Stimulated activated naive CD4-positive, alpha-beta T cell (primary cell): ENCODE measurements at places on chromosomes 4 and X.

DNA sequence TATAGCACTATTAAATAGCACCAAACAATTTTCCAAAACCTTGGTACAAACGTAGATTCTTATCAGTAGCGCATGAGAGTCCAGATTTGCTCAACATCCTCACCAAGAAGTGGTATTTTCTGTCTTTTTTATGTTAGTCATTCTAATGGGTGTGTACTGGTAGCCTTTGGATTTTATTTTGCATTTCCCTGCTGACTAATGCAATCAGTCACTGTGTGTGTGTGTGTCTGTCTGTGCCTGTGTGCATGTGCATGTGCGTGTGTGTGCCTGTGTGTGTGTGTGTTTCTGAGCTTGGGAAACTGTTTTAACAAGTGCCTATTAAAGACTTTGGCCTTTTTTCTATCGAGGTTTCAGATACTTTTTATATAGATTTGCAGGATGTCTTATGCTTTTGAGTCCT is 82.2 kb upstream of the MAGEA10 start:
- DNase-seq: no peak

DNA sequence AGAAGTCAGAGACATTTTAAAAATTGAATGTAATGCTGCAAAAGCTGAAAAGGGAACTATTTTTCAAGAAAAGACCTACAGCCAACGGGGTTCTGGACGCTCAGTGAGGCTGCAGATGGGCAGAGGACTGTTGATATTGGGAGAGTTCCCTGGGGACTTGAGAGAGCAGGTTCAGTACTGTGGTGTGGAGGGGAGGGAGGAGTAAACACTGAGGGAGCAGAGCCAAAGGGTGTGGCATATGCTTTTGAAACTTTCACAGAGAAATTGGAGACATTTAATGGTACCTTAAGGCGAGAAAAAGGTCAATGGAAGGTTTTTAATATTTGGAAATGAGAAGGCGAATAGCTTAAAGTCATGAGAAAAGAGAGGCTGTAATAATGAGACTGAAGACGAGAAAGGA is 62.2 kb upstream of the GPM6A start:
- no peak for DNase-seq

GRCh38 chr4:15231265-15232091 is 196.4 kb upstream of the C1QTNF7 start:
- peak; percentile 66 for DNase-seq

DNA sequence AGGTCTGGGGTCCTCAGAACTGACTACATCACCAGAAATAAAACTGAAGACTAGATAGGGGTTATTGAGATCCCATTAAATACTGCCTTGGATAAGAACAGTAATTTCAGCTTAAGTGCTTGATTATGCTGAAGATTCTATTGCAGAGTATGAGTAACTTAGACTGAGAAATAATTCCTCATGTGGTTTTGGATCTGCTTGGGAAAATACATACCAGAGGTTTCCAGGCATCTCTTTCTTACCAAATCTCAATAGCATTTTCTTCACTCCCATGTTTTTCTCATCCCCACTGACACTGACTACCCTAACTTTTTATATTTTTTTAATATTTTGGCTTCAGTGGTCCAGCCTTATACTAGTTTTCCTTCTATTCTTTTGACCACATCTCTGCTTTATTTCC is 92.0 kb upstream of the TEX13D start:
- no peak for DNase-seq

- DNase-seq: no peak
Observed at GRCh38 chr4:5758741-5759140, 47.7 kb downstream of the EVC start.

- DNase-seq: no peak
Observed at GRCh38 chr4:73673286-73673685, 53.0 kb upstream of the RASSF6 start.

- no peak for DNase-seq
Observed at GRCh38 chrX:154472685-154473632, 6.1 kb downstream of the LAGE3 start.

DNA sequence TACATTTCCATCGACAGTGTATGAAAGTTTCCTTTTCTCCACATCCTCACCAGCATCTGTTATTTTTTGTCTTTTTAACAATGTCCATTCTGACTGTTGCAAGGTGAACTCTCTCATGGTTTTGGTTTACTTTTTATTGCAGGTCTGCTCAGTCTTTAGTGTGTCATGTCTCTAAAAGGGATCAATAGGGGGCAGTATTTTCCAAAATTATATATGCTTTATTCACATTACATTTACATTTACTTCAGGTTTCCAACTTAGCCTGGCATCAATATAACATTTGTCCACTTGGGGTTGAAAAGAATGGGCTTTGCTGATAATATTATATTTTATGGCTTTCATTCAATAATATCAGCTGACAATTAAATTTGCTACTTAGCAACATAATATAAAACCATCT is 265.0 kb upstream of the SLITRK2 start:
- DNase-seq: no peak

DNA sequence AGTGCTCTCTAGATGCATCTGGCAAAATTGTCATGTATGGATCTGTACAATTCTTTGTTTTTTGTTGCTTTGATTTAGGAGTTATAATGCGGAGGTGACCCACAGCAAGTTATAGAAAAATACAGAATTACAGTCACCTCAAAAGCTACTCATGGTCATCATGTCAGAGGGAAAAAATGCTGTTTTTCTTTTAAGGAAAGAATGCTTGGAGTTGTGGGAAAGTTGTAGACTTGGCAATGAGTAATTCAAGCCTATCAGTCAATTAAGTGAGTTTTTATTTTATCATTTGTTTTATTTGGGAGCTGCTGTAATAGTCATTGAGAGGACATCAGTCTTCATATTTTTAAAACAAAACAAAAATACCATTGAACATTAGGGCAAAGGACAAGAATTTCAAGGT is 16.4 kb downstream of the FHL1 start:
- no peak for DNase-seq

- DNase-seq: no peak
Observed at GRCh38 chr4:187827631-187828030, 167.9 kb upstream of the ZFP42 start.

GRCh38 chrX:153411255-153411987 is at the start of gene ZFP92:
Gene ZFP92 (plus strand): TSS chrX:153411472. CDS start chrX:153418323, 6,851 bp downstream.
- DNase-seq: peak; percentile 10

GRCh38 chr4:107044170-107044569 is 8.1 kb upstream of the DKK2 start:
- no peak for DNase-seq

- no peak for DNase-seq
Observed at GRCh38 chrX:2284133-2284532, 216.6 kb downstream of the DHRSX start.

DNA sequence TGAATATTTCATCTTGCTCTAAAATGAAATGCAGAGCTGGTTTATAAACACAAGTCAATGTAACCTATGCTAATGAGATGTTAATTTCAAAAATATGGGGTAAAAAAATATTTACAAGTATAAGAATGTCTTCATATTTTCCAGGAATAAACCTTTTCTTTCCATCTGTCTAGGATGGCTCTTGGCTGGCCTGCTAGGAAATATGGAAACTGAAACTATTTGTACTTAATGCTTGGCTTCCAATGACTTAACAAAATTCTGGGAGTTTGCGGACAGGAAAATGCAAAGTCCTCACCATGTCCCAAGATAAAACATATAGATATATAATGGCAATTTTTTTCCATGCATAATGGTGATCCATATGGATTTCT is 168.1 kb downstream of the SCFD2 start:
- DNase-seq: no peak

DNA sequence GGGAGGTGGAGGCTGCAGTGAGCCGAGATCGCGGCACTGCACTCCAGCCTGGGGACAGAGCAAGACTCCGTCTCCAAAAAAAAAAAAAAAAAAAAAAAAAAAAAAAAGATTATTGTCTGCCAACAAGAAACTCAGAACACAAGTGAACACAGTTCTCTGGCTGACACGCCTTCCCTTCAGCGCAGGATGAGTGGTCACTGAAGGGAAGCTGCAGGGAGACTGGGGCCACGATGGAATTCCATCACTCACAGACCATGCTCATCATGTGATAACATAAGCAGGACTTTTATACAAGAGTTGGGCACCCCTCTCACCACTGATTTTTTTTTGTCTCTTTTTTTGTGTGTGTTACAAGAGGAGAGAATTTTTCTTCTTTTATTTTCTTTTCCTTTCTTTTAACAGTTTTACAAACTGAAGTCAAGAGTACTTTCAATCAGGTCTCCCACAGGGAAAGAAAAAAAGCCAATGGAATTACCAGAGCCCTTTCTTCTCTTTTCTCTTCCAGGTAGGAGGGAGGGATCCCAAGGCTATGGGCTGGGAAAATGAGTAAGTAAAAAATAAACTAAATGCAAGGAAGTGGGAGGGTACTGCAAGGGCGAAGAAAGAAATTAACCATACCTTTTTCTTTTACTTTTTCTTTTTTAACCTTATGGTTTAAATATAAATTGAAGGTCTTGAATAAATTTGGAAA is 435.6 kb downstream of the GPM6A start:
- DNase-seq: no peak

GRCh38 chrX:3522101-3522650 is 175.7 kb upstream of the MXRA5 start:
- no peak for DNase-seq

DNA sequence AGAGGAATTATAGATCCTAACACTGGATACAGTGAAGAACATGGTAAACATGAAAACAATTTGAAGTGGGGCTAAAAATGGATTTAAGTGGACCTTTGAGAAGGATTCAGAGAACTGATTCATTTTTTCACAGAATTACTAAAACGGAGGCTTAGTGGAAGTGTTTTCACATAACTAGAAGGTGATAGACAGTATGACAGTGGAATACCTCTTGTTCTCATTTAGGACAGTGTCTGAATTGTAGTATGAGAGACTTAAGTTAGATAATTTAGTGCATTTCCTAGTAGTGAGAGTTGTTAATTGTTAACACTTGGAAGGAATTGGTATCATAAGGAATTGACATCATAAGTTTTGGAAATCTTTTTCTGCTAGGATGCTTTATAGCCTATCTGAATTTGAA is 64.1 kb downstream of the FIP1L1 start:
- no peak for DNase-seq

DNA sequence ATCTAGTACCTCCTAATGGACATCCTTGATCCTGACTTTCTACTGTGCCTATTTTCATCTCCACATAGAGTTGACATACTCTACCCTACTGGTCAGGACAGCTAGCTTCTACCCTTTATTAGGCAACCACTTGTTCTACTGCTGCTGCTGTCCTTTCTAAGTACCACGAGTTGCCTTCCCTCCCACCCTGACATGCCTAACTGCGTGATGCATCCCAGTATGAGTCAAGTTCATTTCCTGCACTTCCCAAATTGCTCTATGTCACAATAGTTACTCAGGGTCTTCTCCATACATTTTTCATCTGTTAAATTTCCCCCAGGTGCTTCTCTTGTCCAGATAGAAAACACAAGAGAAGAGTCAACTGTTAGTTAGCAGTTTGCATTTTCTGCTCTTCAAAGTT is 133.4 kb downstream of the TBC1D19 start:
- no peak for DNase-seq

- no peak for DNase-seq
Observed at GRCh38 chr4:137993232-137993631, 248.9 kb downstream of the SLC7A11 start.

GRCh38 chrX:24005028-24005427 is 22.0 kb downstream of the KLHL15 start:
- DNase-seq: no peak
